ENCODE measurements at places on chromosomes 13 and 19.
A peak's percentile ranks its signal among the peaks of the same experiment; 100 is the strongest.

DNA sequence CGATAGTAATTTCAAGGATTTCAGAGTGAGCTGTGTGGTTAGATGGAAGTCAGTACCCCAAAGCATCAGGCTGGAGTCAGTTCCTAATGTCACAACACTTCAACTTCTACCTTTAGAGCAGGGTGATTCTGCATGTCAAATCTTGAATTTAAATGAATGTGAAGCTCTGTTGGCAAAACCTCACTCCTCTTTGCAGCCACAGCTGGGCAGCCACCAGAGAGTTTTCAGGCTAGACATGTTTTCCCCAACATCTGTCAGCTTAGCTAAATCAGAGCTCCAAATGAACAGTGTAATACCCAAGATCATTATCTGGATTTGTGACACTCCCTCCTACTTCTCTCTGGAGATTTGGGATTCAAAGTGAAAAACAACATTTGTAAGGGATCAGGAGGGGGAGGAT, 33.7 kb upstream of the OLFM4 start:
- DNase-seq: no peak
- H3K27me3 ChIP-seq: no peaks in the 10 kb centered on the region
- H3K4me1 ChIP-seq: no peaks in the 10 kb centered on the region
- no peak overlapping the region for H3K4me3 ChIP-seq
- no peaks in the 10 kb centered on the region for H3K36me3 ChIP-seq
- H3K27ac ChIP-seq: no peak overlapping the region

- H3K4me1 ChIP-seq: no peaks in the 10 kb centered on the region
- H3K4me3 ChIP-seq: no peak overlapping the region
- no peak overlapping the region for H3K27ac ChIP-seq
Observed at GRCh38 chr13:92769046-92769445, 457.6 kb upstream of the GPC6 start.

DNA sequence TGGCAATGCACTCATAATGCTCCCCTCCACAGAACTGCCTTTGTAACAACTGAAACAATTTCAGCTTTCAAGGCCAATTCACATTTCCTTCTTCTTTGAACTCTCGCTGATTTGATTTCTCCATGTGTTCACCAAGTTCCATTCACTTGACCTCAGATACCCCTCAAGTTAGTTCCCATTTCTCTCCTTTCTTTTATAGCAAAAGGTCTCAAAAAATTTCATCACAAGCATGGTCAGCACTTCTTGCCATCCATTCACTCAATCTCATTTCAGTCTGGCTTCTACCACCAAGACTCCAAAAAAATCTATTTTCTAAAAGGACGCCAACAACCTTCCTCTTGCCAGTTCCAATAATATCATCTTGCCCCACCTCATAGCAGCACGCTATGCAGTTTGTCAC, 135.7 kb downstream of the DIAPH3 start:
- no peaks in the 10 kb centered on the region for H3K4me1 ChIP-seq
- no peaks in the 10 kb centered on the region for H3K36me3 ChIP-seq
- DNase-seq: no peak

- H3K36me3 ChIP-seq: no peaks in the 10 kb centered on the region
- no peak for DNase-seq
- H3K4me1 ChIP-seq: no peaks in the 10 kb centered on the region
- H3K4me3 ChIP-seq: no peak overlapping the region
Observed at GRCh38 chr19:14615623-14616022, 32.7 kb downstream of the CLEC17A start.

DNA sequence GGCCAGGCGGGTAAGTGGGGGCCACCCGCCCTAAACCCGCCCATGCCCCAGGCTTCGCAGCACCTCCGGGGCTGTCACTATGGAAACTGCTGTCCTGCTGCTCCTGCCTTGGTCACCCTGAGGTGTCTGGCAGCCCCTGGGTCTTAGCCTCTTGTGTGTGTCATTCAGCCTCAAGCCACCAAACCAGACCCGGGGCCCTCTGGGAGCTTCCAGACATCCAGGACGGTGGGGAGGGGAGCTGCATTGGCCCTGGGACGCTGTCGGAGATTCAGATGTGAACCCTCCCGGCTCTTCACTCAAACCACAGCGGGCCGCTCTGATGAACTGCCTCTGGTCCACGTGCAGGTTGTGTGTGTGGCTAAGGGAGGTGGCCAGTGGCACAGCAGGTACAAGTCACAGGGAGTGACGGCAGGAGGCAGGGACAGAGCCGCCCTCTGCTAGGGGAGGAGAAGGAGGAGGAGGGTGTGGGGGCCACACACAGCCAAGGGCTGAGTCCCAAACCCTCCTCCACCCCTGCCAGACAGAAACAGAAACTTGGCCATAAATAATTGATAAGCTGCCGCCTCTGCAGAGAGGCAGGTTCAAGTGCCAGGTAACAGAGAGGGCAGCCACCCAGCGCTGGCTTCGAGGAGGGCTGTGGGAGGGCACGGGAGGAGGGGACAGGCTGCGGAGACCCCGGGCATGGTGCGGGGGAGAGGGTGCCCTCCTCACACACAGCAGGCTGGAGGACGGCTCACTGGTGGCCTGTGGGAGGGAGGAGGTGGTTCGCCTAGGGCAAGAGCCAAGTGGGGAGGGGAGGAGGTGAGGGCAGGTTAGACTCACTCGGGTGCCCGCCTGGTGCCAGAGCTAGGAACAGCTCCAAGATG, 8.0 kb downstream of the NANOS3 start:
- no peak overlapping the region for H3K27ac ChIP-seq
- peaks cover 24% of the 10 kb centered on the region for H3K4me1 ChIP-seq
- no peak overlapping the region for H3K4me3 ChIP-seq
- H3K36me3 ChIP-seq: no peaks in the 10 kb centered on the region
- DNase-seq: no peak
- peaks cover 21% of the 10 kb centered on the region for H3K27me3 ChIP-seq

DNA sequence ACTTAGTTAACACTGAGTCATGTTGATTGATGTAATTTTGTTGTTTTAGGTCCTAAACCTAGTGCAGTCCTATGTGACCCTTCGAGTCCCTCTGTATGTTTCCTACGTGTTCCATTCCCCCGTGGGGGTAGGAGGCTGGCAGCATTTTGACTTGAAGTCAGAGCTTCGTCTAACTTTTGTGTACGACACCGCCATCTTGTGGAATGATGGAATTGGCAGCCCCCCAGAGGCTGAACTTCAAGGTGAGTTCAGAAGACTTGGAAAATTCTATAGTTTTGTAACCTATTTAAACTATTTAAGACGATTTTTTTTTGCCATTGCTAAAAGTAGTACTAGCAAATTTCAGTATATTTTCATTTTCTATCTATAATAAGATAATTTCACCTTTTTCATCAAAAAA, 117.9 kb downstream of the STOML3 start:
- DNase-seq: peak; percentile 35
- no peaks in the 10 kb centered on the region for H3K4me1 ChIP-seq
- no peak overlapping the region for H3K27ac ChIP-seq
- no peaks in the 10 kb centered on the region for H3K36me3 ChIP-seq
- no peaks in the 10 kb centered on the region for H3K27me3 ChIP-seq
- H3K4me3 ChIP-seq: no peak overlapping the region
